Brain (organoid and tissue), 16 donors: ENCODE measurements at places on chromosomes 12 and 14. TPM values are rescaled to one million over a fixed set of nuclear protein-coding genes. Genes with fewer than 3 reads are reported as not detected.

DNA sequence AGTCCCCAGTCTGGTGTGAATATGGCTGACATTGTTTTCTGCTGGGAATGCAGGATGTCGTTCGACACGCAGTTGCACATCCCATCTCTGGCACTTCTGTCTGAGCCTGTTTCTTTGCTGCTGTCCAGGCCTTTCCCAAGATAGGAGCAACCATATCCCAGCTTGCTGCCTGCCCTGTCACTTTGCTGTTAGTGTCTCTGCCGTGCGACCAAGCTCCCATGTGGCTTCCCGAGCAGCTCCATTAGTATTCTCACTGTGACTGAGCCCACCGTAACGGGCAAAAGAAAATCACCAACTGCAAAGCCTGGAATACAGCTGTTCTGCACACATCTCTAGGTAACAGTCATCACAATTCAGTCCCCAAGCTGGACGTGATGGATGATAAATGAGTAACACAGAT is 66.0 kb upstream of the CPSF6 start:
- peak; percentile 23 for DNase-seq

The ANO6 gene
- polyA plus RNA-seq = 16.5 TPM

The CHGA gene
- polyA plus RNA-seq = 1,071 TPM

The KLRC1 gene
- polyA plus RNA-seq = not detected

The KCNMB4 gene
- 18.3 TPM for polyA plus RNA-seq
